ENCODE measurements at places on chromosomes 1 and 21.

DNA sequence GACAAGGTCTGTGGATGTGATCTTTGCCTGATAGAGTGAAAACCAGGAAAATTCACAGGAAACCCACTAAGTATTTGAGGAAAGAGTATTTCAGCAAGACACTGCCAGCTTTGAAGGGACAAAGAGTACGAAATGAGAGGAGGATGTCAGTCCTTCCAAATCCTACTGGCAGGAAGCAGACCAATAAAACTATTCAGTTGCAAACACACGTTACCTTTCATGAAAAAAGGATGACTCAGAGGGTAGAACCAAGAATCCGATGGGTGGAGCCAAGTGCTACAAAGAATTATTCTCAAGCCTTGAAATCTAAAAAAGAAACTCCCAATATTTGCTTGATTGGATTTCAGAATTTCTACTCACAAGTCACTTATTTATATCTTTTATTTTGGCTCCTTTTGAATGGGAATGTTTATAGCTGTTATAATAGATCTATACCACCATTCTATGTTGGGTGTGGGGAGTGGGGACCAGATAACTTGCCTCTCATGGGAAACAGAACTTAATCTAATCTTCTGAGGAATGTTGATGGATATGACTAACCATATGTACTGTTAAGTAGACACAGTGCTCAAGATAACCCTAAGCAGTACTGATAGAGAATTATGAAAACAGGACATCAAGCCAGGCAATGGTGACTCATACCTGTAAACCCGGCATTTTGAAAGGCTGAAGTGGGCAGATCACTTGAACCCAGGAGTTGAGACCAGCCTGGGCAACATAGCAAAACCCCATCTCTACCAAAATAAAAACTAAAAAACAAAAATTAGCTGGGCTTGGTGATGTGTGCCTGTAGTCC lies 19.3 kb upstream of the HEATR1 start:
- no peak for DNase-seq

GRCh38 chr1:212671342-212672031 lies 28.2 kb downstream of the BATF3 start:
- no peak for DNase-seq

- DNase-seq, result no peak
Observed at GRCh38 chr1:201555593-201555945, 16.6 kb downstream of the NAV1 start.

- DNase-seq, result peak; percentile 7
Observed at GRCh38 chr1:226990133-226990716, 50.1 kb downstream of the COQ8A start.

DNA sequence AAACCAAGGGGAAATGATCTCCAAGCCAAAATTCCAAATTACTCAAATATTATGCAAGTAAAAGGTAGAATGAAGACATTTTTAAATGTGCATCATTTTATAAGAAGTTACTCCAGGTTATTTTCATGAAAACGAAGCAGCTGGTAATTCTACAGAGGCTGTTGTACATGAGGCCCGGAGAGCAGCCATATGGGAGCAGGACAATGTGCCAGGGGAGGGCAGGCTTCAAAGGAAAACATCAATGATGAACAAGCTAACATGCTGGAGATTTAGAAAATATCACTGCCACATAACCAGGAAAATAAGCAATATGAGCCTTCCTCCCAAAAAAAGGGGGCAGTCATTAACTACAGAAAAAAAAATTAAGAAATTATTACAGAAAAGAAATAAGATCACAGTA lies 109.1 kb downstream of the TIAM1 start:
- DNase-seq, result no peak

DNA sequence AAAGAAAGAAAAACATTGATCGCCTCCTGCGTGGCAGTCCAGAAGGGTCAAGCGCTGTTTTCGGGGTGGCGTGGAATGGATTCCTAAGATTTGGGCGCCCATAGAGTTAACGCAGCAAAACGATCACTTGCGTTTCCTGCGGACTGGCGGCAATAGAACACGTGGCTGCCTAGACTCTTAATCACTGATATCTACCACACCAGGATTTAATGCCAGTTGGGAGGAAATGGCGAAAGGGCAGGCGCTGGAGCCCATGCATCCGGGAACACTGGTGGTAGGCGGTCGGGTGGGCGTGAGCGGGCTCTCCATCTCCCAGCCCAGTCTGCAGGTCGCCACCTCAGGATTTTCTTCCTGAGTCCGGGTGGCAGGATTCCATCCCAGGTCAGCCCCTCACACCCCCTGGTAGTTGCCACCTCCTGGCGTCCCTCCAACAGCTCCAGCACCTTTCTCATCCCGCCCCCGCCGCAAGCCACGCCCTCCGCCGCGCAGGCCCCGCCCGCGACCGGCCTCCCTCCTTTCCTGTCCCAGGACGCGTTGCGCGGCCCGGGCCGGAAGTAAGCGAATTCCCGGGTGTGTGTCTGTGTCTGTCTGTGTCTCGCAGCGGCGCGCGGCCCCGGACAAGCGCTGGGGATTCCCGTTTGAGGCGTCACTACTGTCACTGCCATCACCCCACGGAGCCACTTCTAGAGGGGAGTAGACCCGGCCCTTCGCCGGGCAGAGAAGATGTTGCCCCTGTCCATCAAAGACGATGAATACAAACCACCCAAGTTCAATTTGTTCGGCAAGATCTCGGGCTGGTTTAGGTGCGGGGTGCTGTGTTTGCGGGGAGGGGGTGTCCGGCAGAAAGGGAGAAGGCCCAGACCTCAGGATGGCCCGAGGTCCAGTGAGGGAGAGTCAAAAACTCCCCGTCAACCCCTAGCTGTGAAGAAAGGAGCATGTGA lies at the start of gene SLC30A7:
Gene SLC30A7, plus strand, starts transcription at position 551 of the 941 bp plus-strand sequence. Its CDS starts 173 bp downstream, at position 724.
- peak; percentile 96 for DNase-seq

GRCh38 chr1:247266053-247266452 lies 10.2 kb downstream of the VN1R5 start:
- no peak for DNase-seq

DNA sequence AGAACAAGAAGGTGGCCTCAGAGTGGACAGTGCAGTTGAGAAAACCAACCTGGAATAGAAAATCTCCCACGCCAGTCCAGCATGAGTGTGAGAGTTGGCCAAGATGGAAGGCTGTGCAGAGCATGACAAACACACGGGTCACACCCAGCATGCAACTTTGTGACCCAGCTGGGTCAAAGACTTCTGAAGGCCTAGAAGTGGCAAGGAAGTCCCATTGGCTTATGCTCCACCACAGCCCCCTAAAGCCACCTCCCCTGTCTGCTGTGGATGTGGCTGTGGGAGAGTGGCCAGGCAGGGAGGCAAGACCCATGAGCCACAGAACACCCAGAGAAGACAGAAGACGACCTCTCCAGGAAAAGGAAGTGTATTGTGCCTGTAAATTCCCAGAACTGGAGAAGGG lies 13.6 kb downstream of the BATF3 start:
- DNase-seq, result no peak

GRCh38 chr1:160755911-160756848 lies 17.1 kb downstream of the SLAMF7 start:
- no peak for DNase-seq
